ENCODE measurements at places on chromosomes 1 and 21. TPM values are rescaled to one million over a fixed set of nuclear protein-coding genes. Genes with fewer than 3 reads are reported as not detected.

ILDR2 gene
- polyA plus RNA-seq, result 2.5 TPM

DCAF6 gene
- polyA plus RNA-seq, result 127 TPM

TRIM58 gene
- 3.1 TPM for polyA plus RNA-seq

ANKRD35 gene
- polyA plus RNA-seq, result 2.9 TPM

MANEAL gene
- 2.9 TPM for polyA plus RNA-seq
